ENCODE measurements at places on chromosomes 4 and X.

- no peak for DNase-seq
These were observed 150.9 kb downstream of the SPRY1 start for GRCh38 chr4:123547216-123548165.

- DNase-seq: peak; percentile 97
These were observed 128.2 kb downstream of the C4orf51 start for GRCh38 chr4:145808021-145808650.

DNA sequence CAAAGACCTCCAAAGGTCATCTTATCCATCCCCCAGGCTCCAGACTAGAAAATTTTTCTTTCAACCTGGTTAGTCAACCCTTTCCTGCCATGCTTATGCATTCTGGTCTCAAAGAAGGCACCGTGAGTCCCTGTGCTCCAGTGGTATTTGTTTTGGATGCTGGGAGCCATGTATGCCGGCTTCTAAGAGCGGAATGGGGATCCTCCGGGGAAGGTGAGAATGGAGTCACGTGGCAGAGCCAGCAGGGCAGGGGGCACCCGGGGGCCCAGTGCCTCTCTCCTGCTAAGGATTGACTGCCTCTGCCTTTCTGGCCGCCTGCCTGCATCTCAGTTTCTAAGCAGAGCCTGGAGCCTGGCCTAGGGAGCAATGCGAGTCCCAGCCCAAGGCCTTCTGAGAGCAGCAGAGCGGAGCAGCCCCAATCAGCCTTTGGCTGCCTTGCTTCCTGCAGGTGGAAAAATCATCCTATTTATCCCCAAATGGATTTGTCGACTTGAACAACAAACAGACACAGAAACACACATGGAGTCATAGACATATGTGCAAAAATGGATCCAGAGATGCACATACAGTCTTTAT lies 141.0 kb downstream of the PJA1 start:
- DNase-seq: peak; percentile 20

DNA sequence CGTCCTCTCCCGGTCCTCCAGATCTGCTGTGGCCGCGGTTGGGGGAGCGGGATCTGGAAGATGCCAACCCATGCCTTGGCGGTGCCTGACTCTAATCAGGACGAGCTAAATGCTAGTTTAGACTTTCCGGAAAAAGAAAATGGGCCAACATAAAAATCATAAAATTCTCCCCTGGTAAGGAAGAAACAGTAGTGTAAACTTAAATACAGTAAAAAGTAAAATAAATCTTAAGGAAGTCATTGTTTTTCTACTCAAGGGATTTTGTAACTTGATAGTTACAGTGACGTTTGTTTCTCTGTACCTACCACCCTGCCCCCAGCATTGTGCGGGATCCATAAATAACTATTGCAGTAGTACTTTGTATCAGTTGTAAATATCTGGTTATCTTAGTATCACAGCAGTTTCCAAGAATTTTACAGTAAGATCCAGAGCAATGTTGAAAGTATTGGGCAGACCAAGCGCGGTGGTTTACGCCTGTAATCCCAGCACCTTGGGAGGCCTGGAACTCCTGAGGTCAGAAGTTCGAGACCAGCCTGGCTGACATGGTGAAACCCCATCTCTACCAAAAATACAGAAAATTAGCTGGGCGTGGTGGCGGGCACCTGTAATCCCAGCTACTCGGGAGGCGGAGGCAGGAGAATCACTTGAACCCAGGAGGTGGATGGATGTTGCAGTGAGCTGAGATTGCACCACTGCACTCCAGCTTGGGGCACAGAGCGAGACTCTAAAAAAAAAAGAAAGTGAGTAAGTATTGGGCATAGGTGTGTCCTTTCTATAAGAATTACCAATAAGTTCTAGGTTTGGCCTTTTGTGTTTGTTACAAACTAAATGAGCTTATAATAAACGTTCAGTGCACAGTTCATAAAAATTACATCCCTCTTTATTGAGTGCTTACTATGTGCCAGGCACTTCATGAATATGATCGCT lies 1.0 kb upstream of the PLA2G12A start:
- DNase-seq: peak; percentile 2

GRCh38 chr4:8386731-8387130 lies 53.8 kb downstream of the ACOX3 start:
- no peak for DNase-seq

DNA sequence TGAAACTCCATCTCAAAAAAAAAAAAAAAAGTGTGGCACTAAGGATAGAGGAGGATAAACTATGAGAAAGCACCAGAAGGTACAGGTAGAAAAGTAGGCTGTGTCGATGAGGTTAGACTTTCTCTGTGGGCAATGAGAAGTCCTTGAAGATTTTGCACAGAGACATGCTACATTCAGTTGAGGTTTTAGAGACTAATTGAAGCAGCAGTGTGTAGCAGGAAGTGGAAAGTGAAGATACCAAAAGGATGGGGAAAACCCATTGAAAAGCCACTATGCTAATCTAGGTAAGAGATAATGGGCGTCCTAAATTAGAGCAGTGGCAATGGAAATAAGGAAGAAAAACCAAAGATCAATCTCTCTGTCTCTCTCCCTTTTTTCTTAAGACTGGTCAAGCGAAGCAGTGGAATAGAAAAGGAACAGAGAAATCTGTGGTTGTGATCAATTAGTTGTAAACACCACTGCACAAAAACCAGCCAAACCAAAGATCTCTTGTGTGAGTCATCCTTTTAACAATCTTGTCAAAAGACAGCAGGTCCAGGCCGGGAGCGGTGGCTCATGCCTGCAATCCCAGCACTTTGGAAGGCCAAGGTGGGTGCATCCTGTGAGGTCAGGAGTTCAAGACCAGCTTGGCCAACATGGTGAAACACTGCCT lies 3.5 kb downstream of the SPINK2 start:
- DNase-seq: no peak

DNA sequence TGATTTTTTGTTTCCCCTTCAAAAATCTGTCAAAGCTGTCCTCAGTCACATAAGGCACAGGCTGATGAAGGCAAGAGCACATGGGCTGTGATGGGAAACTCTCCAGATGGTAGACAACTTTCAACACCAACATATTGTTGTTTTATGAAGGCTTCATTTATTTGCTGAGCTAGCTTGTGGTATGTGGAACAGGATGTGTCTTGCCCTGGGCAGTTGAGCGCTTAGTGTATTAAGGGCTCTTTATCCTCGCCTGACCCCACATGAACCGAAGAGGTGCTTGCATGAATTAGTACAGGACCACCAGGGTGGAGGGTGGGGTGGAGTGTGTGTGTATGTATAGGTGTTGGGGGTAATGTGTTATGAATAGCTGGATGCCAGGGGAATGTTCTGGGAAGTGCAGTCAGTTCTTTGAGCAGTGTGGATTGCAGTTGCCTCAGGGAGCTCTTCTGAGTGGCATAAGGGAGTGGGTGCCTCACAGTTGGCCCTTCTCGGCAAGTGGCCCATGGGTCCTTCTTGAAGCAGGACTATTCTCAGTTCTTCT lies 103.1 kb downstream of the PHEX start:
- DNase-seq: peak; percentile 79

GRCh38 chrX:56232221-56233082 lies at the start of gene KLF8:
TSS of gene KLF8 (plus strand) at chrX:56232356. CDS start at chrX:56233335, 979 bp downstream.
- DNase-seq: peak; percentile 3

GRCh38 chrX:151776181-151776731 lies 41.7 kb downstream of the CNGA2 start:
- DNase-seq: peak; percentile 3

GRCh38 chr4:17578482-17578891 lies 1.5 kb downstream of the LAP3 start:
- DNase-seq: no peak

GRCh38 chr4:189090174-189090814 lies 850.4 kb upstream of the FRG1 start:
- DNase-seq: no peak

DNA sequence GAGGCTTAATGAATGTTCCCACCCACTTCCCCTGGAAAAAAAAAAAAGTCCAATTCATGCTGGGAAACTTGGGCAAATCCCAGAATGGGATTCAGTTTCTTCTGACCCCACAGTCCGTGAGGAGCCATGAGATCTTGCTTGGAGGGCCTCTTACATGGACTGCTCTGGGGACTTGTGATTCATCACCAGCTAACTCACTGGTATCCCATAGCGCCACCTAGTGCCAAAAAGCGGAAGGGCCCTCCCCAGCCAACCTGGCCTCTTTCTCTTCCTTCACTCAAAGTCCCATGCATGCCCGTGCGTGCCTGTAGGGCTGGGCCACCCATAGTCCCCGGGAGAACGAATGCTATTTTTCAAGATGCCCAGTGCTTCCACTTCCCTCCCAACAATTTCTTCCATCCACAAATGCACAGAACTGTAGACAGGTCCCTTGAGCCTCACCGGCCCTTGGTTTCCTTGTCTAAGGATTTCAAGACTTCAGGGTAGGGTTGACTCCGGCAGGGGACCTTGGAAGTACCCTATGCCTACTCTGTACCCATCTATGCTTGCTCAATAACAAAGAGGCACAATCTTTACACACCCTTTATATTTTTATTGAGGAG lies 5.1 kb downstream of the RTL5 start:
- peak; percentile 87 for DNase-seq

DNA sequence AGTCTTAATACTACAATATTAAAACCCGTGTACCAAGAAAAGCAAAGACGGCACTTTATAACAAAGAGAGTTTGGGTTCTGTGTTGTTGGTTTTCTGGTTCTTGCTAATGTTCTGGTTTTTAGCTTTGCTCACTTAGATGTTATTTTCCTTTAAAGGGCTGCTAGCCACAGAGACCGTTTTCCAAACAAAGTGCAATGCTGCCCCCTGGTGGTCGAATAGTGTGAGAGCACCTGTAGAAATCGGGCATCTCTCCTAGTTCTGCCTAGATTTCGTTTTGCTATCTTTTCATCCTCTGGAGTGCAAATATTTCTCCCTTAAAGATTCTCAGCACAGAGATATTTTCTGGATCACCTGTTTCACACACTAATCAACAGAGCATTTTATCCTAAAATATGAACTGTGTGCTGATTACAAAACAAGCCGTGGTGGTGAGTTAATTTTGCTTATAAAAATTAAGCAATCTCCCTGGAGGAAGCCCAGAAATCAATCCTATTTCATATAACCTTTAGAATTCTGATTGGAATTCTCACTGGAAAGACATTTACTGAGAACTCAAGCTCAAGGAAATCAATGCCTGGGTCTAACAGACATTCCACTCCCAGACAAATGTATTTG lies 334.5 kb upstream of the NOCT start:
- DNase-seq: peak; percentile 75

DNA sequence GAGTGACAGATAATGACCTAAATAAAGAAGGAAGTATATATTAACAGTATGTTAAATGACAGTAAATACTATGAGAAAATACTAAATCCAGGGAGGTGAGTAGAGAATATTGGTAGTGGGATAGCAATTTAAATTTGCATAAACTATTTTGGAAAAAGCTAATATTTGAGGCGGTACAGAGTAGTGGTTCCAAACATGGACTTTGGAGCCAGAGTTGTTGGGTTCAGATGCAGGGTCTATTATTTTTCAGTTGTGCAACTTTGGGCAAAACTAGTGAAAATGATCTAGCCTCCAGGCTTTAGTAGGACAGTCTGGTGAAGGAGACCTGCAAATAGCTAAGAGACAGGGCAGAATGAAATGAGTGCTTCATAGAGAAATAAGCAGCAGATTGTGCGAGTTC lies 84.8 kb upstream of the SOX3 start:
- DNase-seq: no peak

DNA sequence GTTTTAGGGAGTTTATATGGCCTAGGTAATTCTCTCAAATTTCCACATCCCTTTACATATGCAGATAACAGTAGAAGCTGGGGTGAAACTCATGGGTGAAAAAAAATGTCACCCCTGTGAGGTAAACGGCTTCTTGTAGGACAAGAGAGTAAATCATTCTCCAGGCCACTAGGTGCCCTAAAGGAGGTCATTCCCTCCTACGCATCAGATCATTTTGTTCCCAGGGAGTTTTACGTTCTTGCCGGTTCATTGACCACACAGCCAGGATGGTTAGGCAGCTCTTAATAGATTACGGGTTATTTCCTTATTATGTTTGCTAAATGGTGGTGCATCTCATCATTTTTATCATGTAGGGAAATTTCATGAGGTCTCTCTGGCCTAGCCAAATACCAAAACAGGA lies 225.8 kb upstream of the NOCT start:
- no peak for DNase-seq

- DNase-seq: no peak
These were observed 45.0 kb upstream of the MAML3 start for GRCh38 chr4:140198942-140199341.

All from fibroblast of skin of right biceps (primary cell).